Right lung (tissue), 10 donors: ENCODE measurements at places on chromosomes 5 and 9.

GRCh38 chr9:98789483-98790133, 6.7 kb downstream of the ANKS6 start:
- no peak for DNase-seq

- DNase-seq: no peak
Observed at GRCh38 chr9:137530331-137530730, 19.9 kb downstream of the PNPLA7 start.

DNA sequence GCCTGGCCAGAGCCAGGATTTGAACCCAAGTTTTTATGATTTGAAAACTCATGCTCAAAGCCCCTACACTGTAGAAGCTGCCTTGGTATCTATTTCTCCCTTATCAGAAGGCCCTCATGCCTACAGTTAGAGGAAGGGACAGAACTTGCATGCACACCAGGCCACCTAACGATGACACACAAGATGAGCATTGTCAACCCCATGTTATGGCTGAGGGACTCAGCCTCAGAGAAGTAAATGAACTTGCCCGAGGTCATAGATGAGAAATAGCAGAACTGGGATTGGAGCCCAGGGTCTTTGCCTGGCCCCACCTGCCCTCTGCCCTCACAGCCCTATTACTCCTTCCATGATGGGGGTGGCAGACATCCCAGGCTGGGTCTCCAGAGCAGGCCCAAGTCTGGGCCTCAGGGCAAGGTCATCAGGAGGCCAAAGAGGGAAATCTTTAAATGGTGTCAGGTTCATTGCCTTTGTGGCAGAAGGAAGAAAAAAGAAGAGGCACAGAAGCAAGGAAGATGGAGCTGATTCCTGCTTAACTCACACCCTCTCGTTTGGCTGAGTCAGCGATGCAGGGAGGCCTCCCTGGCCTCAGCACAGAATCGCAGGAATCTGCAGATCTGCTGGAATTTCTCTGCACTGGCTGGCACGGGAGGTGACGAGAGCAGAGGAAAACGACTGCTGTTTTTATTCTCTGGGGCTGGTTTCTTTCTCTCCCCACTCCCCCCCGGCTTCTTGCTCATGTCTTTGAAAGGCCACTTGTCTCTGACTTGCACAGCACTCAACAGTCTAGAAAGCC, 20.6 kb upstream of the CRB2 start:
- DNase-seq: peak; percentile 53

GRCh38 chr5:135952683-135953082, 2.1 kb downstream of the LECT2 start:
- DNase-seq: no peak

GRCh38 chr5:148902478-148902877, 76.1 kb downstream of the ADRB2 start:
- DNase-seq: no peak

DNA sequence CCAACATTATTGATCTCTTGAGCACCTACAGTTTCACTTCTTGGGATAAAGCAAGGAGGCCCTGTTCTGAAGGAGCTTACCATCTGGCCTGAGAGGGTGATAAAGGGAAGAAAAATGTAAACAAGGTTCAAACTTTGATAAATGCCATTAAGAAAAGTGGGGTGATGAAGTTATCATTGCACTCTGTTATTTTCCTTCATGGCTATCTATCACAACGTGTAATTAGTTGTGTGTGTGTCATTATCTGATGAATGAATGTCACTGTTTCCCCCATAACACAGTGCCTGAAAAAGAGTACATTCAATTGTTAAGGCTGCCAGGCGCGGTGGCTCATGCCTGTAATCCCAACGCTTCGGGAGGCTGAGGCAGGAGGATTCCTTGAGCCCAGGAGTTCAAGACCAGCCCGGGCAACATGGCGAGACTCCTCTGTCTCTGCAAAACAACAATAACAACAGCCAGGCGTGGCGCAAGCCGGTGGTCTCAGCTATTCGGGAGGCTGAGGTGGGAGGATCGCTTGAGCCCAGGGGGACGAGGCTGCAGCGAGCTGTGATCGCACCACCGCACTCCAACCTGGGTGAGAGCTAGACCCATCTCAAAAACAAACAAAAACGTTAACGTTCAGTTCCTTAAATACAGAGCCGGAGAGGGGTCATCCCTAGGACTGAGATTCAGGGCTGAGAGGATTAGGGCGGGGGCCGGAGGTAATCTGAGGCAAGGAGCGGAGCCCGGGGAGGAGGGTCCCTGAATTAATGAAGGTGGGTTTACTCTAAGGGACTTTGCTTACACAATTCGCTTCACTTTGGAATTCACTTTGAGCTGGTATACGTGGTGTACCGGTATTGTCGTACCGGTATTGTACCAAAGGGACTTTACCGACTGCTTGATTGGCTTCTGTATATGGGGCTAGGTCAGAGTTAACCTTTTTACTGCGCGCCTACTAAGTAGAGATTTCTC, 917 bp downstream of the NHP2 start:
- no peak for DNase-seq

DNA sequence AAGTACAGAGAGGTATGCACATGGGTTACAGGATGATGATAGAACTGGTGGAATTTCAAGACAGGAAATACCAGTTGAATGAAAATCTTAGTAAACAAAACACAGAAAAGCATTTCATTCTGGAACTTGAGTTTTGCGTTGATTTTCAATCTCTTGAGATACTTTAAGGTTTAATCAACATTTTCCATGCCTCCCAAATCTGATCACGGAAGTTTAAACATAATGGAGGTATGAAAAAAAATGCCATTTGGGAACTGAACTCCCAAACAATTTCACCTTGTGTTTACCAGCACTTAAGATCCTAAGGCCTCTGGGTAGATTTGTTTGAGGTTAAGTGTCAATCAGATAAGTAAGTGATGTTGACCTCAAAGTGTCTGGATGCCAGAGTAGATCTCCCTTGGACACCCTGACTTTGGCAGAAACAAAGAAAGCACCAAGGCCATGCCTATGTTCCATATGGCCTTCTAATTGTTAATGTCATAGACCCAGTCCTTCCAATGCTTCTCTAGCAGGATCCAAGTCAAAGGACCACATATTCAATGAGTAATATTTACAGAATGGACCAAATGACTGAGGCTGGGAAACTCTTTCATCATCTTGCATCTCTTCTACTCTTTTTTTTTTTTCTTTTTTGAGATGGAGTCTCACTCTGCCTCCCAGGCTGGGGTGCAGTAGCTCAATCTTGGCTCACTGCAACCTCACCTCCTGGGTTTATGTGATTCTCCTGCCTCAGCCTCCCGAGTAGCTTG, 216.9 kb downstream of the ARRDC3 start:
- no peak for DNase-seq
